ELR (cell line): ENCODE measurements at places on chromosomes 7 and 10.

GRCh38 chr7:54687462-54688212 is 71.4 kb downstream of the SEC61G start:
- no peak for DNase-seq

GRCh38 chr10:98391065-98391464 is 23.9 kb downstream of the PYROXD2 start:
- no peak for DNase-seq

GRCh38 chr7:50305583-50306493 is 1.3 kb downstream of the IKZF1 start:
- no peak for DNase-seq

DNA sequence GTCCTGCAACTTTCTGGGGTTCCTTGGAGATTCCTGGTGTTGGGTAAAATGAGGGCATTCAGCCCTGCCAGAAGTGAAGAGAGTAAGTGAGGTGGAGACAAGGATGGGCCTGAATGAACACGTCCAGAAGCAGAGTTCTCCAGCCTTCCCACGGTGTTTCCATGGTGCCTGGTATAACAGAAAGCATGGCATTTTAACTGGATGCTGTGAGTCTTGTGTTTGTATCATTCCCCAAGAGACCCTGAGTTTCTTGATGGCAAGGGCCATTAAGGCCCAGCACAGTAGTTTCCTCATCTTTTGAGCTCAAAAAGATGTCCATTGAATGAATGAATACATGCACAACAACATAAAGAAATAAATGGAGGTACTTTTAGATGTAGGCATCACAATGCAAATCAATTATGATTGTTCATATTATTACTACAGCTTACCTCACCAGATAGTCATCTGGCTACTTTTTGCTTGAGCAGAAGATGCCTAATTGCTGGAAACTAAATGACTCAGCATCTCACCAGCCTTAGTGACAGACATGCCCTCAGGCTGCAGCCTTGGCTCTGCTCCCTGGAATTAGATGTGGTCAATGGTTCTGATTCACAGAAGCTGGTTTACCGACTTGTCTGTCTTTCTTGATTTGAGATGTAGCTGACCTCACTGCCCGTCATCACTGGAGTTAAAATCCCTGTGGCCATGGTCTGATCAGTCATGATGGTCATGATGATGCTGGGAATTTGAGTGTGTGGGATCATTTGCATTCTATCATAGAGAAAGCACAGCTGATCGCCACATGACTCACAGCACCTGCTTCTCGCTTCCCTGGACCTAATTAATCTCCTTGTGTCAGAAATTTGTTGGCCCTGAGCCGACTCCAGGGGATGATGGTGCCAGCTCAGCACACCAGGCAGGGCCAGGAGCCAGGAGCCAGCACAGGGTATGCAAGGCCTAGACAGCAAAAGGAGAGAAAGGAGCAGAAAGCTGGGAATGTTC is 83.9 kb downstream of the CXCL12 start:
- peak; percentile 99 for DNase-seq

GRCh38 chr10:12056748-12057147 is 12.0 kb upstream of the DHTKD1 start:
- no peak for DNase-seq

- DNase-seq = no peak
Observed at GRCh38 chr7:138295049-138295637, 164.9 kb upstream of the TRIM24 start.

DNA sequence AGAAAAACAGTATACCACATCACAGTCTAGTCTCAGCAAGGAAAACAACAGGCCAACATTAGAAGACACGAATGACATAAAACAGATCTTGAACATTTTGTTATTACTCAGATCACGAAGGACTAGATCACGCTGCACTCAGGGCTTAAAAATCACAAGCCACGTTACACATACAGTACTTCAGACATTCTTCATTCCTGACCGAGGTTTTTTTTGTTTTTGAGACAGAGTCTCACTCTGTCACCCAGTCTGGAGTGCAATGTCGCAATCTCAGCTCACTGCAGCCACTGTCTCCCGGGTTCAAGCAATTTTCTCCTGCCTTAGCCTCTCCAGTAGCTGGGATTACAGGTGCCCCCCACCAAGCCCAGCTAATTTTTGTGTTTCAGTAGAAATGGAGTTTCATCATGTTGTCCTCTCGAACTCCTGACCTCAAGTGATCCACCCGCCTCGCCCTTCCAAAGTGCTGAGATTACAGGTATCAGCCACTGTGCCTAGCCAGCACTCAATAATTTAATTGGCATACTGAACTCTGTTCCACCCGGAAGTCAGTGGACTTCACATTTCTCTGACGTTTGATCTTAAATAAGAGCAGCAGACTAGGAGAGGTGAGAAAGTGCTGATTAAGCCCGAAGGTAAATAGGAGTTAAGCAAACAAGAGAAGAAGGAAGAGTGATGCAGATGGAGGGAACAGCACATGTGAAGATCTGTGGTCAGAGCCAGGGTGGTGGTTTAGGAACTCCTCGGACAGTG is 3.5 kb downstream of the AIMP2 start:
- DNase-seq = no peak

GRCh38 chr7:86939197-86939814 is 120.1 kb downstream of the ELAPOR2 start:
- peak; percentile 65 for DNase-seq

DNA sequence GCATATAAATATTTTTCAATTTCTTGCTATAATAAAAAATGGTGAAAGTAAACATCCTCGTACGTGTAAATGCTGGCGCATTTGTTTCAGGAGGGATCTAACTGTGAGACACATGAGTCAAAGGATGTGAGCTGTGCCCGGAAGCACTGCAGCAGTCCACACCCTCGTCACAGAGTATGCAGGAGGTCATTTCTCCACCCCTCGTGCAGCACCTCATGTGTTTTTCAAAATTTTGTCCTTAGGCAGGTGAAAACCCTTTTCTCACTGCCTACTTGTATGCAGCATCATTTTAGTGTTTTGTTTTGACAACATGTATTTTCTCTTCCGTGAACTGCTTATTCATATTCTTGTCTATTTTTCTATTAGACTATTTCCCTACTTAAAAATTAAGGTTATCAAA is 162.7 kb downstream of the AVL9 start:
- peak; percentile 89 for DNase-seq

DNA sequence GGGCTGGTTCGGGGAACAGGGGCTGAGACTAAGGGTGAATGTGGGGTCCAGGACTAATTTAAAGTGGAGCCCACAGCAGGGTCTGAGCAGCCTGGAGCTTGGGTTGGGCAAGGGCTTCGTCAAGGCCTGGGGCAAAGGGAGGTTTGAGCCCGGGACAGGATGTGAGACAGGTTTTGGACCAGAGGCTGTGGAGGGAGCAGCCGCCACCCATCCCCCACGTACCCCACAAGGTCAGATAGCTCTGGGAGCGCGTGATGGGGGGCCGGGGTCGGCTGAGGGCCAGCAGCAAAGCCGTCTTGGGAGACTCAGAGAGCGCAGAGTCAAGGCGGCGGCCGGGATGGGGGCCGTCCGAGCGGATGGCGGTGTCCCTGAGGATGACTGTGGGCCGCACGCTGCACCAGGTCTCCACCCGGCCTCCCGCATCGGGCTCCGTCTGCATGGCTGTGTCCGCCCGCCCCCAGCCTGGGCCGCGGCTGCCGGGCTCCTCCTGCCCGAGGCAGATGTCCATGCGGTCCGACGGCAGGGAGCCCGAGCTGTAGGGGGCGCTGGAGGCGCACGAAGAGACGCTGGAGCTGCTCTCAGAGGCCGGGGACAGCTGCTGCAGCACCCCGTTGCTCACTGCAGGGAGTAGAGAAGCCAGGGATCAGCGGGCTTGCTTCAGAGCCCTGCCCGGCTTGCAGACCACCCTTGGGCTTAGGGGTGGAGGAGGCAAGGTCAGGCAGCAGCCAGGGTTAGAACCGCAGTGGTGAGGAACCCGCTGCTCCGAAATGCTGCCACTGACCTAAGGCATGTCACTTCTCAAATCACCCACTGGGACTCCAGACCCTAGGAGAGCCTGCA is 12.1 kb downstream of the PDZD7 start:
- peak; percentile 88 for DNase-seq

DNA sequence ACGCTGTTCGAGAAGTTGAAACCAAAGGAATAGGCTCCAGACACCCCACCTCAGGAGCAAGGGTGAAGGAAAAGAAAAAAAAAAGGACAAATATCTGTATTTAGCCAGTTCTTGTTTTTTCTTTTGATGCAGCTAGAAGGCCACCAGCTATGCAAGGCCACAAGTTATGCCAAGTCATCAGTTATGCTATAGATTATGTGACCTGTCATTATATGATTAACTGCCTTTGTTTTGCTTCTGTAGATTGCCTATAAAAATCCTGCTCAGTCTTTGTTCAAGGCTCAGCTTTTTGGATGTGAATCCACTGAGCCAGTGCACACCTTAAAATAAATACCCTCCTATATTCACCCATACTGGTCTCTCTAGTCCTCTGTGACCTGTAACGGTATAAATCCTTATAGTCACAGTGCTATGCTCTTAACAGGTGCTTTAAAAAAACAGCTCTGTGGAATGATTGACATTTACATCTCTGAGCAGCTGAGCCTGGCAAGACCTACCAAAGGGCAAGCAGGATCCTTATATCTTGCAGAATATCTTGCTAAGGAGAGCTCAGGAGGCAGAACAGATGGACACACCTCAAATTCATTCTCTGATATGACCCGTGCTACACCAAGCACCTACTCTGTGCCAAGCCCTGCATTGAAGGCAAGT is 20.4 kb downstream of the MAT1A start:
- no peak for DNase-seq

- peak; percentile 57 for DNase-seq
Observed at GRCh38 chr7:98420966-98421612, 20.2 kb upstream of the BAIAP2L1 start.

DNA sequence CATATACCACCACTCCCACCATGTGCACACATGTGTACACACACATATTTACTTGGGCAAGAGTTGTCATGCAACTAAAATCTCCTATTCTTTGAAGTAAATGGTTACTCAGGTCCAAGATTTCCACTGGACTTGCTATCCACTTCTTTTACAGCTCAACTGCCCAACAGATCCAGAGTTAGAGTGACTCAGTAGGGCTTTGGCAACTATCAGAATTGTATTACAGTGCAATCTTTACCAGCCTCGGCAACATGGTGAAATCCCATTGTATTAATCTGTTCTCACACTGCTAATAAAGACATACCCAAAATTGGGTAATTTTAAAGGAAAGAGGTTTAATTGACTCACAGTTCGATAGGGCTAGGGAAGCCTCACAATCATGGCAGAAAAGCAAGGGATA is 51.9 kb upstream of the ABLIM1 start:
- DNase-seq = peak; percentile 49

GRCh38 chr7:44377681-44378421 is 52.5 kb upstream of the CAMK2B start:
- DNase-seq = no peak
